Left renal pelvis (tissue), 4 donors: ENCODE measurements at places on chromosomes 12 and 14.
A peak's percentile ranks its signal among the peaks of the same experiment; 100 is the strongest.

DNA sequence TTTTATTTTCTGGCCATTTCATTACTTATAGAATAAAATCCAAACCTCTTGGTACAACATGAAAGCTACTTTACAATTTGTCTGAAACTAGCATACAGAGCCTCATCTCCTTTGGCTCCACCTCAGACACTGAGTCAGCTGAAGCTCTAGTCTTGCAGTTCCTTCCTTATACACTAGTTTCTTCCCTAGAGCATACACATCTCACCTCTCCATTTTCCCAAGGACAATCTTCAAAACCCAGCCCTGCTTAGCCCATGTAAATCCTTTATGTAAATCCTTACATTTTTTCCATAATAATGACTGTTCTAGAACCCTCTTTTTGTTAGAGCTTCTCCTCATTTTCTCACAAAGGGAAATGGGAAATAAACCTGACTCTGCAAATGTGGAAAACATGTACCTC, 463.4 kb downstream of the SLC16A7 start:
- no peak for DNase-seq

- DNase-seq, result no peak
Observed at GRCh38 chr12:67780580-67781084, 132.1 kb downstream of the DYRK2 start.

DNA sequence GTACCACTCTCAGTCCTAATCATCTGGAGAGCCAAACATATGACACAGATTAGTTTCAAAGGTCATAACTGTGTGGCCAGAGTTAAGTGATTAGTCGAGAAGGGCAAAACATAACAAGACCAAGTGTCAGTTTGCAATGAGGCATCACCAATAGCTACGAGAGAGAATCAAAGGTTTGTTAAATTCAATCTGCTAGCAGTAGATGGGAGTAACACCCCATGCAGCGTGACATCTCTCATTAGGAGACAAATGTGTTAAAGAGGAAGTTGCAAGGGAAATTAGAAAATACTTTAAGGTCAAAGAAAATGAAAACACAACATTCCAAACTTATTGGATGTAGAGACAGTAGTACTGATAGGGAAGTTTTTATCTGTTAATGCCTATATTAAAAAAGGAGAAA, 135.7 kb upstream of the SYT10 start:
- DNase-seq, result no peak

- DNase-seq, result no peak
Observed at GRCh38 chr14:83255727-83256090, 1722.1 kb upstream of the SEL1L start.

DNA sequence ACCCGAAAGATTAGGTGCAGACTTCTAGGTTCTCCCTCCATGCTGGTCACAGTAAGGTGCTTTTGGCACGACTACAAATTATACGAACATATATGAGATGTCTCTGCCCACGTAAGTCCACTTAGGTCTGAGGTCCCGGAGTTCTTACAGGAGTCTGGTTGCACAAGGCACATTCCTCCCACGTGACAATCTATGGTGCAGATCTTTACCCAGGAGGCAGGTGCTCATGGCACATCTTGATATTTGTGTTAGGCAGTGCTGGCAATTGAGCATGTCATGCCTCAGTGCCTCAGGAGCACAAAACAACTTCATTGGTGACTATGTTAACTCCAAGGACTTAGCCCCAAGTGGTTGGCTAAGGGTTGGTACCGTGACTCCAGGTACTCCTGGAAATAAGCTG, 92.0 kb upstream of the AMN1 start:
- no peak for DNase-seq

DNA sequence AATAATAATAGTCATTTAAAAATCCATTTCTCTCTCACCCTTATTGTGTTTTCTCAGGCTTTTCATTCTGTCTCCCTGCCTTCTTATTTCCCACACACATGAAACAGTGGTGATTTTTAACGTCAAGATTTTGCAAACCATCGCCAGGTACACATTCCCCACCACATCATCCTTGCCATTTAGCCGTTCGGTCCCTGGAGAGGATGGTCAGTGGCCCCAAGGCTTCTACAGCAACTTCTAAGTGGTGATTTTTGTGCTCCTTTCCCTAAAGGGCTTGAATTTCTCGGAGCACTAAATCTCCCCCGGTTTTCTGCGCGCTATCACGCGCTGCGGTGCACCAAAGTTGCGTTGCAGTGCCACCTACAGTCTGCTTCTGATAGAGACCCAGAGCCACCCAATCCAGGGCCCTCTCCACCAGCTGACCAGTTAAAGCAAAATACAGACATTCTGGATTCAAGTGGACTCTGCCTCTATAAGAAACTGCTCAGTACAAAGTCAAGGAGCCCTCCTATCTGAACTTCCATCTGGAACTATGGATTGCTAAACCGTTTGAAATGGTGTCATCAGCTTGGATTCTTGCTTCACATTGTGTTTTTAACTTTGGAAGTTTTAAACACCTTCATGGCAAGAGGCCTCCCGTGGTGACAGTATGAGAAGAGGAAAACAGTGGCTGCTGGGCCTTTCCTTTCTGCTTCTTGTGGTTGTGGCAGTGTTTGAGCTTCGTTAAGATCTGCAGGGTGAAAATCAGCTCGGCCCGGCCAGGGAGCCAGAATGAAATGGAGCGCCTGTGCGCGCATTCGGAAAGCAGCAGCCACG, 234.0 kb downstream of the SPTSSA start:
- DNase-seq, result peak; percentile 39

DNA sequence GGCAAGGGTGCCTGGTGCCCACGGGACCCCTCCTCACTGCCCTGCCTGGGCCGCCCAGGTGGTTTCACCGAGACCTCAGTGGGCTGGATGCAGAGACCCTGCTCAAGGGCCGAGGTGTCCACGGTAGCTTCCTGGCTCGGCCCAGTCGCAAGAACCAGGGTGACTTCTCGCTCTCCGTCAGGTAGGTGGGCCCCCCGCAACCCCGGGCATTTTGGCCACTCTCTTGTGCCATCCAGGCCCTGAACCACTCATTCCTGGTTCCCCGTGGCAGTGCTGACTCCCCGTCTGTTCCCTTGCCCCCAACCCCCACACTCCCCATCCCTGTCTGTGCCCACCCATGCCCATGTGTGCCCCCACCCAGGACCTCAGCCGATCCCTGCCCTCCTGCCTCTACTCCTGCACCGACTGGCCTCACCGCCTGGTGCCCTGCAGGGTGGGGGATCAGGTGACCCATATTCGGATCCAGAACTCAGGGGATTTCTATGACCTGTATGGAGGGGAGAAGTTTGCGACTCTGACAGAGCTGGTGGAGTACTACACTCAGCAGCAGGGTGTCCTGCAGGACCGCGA, 480 bp downstream of the PTPN6 start:
- no peak for DNase-seq

- DNase-seq, result no peak
Observed at GRCh38 chr14:102560458-102561261, 31.8 kb upstream of the RCOR1 start.

DNA sequence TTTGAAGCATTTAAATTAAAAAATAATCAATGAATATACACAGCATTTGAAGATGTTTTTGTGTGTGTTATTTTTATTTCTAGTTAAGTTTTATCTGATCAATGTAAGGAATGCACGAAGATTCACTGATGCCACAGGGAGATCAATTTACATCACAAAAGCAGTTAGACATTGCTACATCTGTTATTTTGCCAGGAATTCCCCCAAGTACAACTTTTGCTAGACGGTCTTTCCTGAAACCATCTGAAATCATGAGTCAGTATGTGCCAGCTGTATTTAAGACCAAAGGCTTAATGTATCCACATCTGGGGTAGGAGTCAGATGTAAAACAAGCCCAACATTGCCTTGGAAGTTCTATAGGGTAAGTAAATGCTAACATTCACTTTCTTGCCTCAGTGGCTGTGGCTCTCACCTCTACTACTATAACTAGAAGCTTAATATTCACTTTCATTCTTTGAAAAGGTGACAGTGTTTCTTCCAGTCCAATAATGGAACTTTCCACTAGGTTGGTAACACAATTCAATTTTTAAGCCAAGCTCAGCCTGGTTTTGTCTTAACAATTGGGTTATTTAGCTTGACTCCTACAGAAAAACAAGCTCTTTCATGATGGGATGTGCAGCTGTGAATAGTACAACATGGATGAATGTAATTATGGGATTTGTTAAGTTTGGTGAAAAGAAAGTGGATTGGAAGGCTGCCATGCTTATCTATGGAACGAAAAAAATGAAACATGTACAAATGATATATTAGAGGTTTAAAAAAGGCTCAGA, 385.4 kb upstream of the TMEM132C start:
- DNase-seq, result no peak

- no peak for DNase-seq
Observed at GRCh38 chr12:115572440-115572839, 705.1 kb downstream of the MED13L start.

DNA sequence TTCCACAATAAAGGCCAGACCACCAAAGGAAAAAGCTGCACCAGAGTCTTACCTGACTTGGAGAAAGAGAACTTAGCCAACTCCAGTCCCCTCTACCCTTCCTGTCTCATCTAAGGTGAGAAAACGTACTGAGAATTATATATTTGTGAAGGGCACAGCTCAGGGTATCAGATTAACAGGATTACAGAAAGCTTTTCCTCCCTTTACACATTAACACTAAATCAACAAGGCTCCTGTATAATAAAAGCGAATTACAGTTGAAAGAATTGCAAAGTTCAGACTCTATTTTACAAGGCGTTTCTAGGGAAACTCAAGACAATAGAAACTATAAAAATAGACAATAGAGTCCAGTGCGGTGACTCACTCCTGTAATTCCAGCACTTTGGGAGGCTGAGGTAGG, 82.7 kb upstream of the RPL10L start:
- no peak for DNase-seq

DNA sequence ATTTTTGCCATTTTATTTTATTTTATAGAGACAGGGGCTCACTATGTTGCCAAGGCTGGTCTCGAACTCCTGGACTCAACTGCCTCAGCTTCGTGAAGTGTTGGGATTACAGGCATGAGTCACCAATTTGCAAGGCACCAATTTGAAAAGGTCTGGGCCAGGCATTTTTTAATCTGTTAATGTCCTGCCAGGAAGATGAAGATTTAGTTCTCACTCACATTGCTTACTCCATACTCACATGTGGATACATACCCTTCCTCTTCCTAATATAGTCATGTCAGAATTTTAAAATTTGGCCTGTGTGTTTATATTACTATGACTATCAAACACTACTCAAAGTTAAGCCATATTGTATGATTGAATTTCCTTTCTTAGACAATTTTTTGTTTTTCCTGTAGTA, 15.3 kb upstream of the EML1 start:
- DNase-seq, result no peak

DNA sequence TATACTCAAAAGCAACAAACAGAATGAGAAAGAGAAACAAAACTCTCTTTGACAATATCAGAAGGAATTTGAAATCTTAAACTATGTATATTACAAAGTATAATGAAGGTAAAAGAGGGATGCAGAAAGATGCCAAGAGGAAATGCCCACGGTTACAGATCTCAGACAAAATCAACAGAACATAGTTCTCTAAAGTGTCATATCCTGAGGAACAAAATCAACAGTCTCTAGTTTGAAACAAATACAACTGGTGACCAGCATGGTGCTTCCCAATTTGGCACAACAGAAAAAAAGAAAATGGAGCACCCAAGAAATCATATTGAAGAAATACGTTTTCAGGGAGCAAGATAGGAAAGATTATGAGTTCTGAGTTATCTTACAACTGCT, 116.5 kb downstream of the METTL25 start:
- no peak for DNase-seq

GRCh38 chr14:70183991-70184390, 4.8 kb downstream of the SLC8A3 start:
- DNase-seq, result no peak

GRCh38 chr12:92784356-92784755, 81.6 kb downstream of the PLEKHG7 start:
- no peak for DNase-seq

- no peak for DNase-seq
Observed at GRCh38 chr12:34398366-34398705, 376.0 kb downstream of the ALG10 start.

GRCh38 chr12:92403210-92404175, 257.8 kb upstream of the BTG1 start:
- DNase-seq, result no peak

DNA sequence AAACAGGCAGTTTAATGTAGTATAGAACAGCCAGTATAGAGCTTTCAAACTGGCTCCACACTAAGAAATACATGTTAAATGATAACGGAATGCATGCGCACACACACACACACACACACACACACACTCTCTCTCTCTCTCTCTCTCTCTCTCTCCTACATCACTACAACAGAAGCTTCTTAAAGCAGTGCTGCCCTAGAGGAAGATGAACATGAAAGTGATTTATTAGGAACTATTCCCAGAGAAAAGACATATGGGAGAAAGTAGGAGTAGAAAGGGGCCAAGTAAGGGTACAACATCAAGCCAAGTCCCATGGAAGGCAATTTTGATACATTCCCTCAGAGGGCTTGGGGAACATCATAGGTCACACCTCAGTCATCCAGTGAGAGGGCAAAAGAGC, 16.4 kb upstream of the DHRS4 start:
- peak; percentile 35 for DNase-seq

- no peak for DNase-seq
Observed at GRCh38 chr12:69523433-69524330, 53.5 kb downstream of the FRS2 start.

GRCh38 chr14:95360828-95361227, 41.1 kb upstream of the CLMN start:
- no peak for DNase-seq

- DNase-seq, result no peak
Observed at GRCh38 chr12:34333337-34333736, 311.0 kb downstream of the ALG10 start.

DNA sequence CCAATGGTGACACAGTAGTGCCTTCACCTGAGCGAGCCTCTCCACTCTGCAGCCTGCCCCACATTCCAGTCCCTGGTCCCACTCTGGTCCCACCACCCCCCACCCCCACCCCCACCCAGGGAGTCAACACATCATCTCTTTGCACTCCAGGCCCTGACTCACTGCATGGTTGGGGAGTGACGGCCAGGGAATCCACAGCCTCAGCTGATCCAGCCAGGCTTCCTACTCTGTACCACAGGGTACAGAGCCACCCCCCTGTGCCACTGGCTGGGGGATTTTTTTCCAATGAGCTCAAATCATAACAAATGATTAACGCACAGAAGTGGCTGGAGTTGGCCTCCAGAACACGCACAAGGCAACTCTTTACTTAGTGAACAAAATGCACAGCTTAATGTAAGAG, 233.7 kb downstream of the NTF3 start:
- DNase-seq, result no peak

- DNase-seq, result no peak
Observed at GRCh38 chr14:57402173-57402852, 11.9 kb downstream of the NAA30 start.

DNA sequence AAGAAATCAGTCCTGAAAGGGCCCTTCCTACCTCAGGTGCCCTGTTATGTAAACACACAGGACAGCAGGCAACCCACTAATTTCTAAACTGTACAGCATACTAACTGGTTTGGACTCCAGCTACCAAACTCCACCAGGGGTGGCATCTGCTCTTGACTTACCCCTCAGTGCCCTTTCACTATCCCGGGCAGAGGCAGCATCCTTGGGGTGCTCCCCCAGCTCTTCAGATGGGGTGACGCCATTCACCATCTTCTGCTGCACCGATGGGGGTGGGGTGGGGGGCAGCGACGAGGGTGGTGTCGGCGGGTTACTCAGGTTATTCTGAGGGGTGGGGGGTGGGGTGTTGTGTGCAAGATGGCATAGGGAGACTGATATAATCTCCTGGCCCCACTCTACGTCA, 11.5 kb upstream of the PRKAG1 start:
- DNase-seq, result no peak
